ENCODE measurements at places on chromosomes 5 and 9.
A peak's percentile ranks its signal among the peaks of the same experiment; 100 is the strongest.

- DNase-seq = no peak
Measured at GRCh38 chr5:149490599-149491485, 60.4 kb downstream of the CSNK1A1 start.

DNA sequence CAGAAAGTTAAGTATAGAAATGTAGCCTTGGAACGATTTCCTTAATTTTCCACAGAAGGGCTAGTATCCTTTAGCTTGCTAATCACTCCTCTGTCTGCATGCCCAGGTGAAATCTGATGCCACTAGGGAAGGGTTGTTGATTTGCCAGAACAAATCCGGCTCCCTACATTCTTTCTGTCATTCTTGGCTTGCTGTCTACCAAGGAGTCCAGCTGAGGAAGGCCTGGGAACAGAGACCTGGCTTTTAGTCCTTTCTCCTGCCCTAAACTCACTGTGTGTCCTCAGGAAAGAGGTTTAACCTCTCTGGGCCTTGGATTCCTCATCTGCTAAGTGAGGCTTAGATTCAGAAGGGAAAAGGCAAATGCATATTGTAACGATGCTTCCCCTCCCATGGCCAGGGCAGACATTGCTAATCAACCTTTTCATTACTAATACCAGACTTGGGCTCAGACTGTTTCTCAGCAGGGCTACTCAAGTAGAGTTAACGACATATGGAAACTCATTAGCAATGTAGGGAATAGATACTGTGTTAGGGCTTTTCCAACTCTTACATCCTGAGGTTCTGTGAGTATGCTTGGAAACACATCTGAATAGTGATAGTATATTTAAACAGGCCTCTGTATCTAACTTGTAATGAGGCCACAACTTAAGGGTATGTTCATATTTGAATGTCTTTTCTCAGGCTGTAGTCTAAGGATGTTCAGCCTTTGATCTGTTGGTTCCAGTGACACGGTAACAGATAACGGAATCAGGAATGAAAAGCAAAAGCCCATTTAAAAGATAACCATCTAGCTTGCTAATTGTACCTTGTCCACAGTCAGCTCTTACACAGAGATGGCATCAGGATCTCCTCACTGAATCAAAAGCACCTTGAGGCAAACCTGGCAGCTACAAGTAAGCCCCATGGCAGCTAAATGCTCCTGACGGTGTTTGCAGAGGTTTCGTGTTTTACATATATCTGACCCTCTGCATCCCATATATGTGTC lies 4.1 kb downstream of the GALNT10 start:
- DNase-seq = no peak

GRCh38 chr9:108786901-108787689 lies 68.7 kb downstream of the ACTL7B start:
- peak; percentile 28 for DNase-seq

DNA sequence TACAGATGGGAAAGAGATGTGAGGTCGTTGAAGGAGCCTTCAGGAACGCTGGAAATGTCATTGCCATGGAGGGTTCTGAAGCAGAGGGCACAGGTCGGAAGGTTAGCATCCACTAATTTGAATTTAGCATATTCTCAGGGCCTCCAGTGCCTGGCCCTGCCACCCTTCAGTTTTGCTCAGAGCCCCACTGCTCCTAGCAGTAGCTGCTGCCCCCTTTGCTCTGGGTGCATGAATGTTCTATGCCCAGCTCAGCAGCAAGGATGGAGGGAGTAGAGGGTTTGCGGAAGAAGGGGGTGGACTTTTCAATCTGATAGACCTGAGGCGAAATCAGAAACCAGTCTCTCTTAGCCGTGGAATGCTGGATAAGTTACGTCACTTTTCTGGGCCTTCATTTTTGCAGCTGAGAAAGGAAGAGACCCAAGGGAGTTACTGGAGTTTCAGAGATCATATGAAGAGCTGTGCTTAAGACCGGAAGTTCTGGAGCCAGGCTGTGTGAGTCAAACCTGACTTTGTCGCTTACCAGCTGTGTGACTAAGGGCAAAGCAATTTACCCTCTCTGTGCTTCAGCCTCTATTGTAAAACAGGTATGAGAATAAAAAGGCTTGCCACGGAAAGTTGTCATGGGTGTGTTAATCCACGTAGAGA lies 133.2 kb upstream of the PANK3 start:
- peak; percentile 96 for DNase-seq

DNA sequence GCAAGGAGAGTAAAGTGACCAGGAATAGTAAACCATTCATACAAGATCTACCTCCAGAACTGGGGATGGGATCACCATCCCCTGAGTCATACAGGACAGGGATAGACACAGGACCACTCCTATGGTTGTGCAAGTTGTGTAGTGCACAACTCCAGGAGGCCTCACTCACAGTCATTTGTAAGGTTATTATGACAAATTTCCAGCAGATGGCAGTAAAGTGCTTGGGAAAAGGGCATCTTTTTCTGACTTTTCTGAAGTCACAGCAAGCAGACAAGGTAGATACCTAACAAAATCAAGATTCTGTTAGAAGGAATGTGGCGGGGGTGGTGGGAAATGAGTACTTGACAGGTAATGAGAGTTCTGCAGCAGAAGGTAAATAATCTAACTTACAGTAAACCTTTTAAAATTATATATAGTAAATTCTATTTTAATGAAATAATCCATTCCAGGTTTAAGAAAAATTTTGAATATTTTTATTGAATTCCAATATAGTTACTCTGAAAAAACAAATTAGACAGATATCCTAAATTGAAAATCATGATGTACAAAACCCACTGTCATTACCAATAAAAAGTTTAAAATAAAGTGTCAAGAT lies 16.7 kb upstream of the KIF27 start:
- no peak for DNase-seq

GRCh38 chr5:124401476-124402143 lies 344.8 kb downstream of the ZNF608 start:
- no peak for DNase-seq

- DNase-seq = no peak
Measured at GRCh38 chr5:144328980-144329379, 158.3 kb downstream of the KCTD16 start.

DNA sequence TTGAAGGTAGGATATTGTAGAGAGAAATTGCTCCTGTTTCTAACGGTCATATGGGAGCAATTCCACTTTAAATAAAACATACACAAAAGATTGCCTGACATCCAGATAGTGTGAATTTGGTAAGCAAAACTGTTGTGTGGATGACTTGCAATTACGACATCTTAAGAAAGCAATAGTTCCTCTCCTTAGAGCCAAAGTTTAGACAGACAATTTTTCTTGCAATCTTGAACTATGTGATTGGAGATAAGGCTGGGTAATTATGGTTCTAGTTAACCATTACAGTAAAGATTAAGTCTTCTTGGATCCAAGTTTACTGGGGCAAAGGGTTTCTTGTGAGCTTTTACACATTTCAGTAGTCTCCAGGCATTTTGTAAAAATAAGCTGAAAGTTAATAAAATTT lies 1080.6 kb upstream of the CDH6 start:
- no peak for DNase-seq

- DNase-seq = peak; percentile 64
Measured at GRCh38 chr9:35481347-35481975, 8.4 kb upstream of the RUSC2 start.

- DNase-seq = no peak
Measured at GRCh38 chr5:9375756-9376155, 170.1 kb downstream of the SEMA5A start.

- DNase-seq = no peak
Measured at GRCh38 chr5:138663009-138663408, 87.8 kb upstream of the HSPA9 start.

- no peak for DNase-seq
Measured at GRCh38 chr9:123450098-123450770, 94.2 kb downstream of the CRB2 start.

DNA sequence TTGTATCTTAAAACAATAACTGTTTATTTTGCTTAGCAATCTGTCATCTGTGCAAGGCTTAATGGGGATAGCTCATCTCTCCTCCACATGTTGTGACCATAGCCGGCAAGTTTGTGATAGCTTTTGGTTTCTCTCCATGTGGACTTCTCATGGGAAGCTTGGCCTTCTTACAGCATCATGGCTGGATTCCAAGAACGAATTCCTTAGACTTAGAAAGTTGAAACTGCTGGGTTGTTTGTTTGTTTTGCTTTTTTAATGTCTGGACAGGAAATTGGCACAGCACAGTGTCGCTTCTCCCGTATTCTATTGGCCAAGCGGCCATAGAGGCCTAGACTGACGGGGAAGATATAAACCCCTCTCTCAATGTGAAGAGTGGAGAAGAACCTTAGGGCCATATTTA lies 61.0 kb upstream of the PRDM9 start:
- DNase-seq = no peak

- peak; percentile 11 for DNase-seq
Measured at GRCh38 chr5:111070272-111071134, 1.0 kb upstream of the TSLP start.

GRCh38 chr5:78758169-78758839 lies 109.7 kb upstream of the LHFPL2 start:
- no peak for DNase-seq

DNA sequence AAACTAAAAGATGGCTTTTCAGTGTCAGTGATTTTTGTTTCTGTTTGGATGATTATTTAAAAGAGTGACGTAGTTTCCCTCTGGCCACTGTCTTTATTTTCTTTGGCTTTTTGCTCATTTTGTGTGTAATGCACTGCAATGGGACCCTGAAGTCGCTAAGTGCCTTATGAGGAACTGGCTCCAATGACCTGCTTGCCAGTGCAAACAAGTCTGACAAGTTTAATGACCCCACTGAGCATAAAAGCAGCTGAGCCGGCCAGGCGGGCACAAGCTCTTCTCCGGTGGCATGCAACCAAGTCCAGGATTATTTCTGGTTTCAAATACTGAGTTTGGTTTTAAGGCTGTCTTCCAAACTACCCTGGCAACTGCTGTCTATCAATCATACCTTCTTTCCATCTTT lies 15.6 kb upstream of the GNA14 start:
- DNase-seq = peak; percentile 46

DNA sequence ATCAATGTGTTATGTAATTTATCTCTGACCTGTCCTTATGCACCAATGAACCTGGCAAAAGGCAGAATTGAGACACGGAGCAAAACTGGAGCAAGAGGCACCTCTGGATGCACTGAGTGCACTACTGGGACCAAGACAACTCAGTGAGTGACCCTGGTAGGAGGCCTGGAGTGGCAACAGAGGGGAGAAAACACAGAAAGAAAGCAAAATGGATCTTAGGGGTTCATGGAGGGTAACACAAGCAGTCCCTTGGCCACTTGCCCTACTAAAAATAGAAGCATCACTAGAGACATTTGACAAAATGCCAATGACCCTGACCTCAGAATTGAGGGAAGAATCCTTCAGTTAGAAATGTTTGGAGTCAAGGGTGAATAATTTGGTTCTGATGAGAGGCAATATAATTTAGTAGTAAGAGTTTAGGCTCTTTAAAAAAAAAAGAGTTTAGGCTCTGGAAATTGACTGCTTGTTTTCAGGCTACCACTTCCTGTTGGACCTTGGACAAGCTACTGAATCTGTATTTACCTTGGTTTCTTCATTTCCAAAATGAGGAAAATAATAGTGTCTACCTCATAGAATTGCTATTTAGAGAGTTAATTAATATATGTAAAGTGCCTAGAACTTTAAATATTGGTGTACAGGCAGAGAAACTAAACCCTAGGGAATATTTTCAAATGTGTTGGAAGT lies 234.9 kb upstream of the TARS1 start:
- no peak for DNase-seq

DNA sequence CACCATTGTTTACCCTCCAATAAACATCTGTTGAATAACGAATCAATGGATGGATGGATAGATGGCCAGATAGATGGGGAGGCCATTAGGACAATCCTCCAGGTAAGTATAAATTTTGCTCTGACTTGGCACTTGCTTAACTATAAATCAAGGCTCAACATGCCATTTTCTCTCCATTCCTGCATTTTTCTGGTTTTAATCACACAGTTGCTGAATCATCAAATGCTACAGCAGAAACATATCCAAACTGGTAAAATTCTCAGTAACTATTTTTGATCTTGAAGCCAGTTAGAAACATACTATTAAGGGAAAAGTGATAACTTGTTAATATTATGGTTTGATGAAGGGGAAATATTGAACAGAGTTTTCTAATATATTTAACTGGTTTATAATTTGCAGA lies 71.5 kb upstream of the MTAP start:
- DNase-seq = no peak

- no peak for DNase-seq
Measured at GRCh38 chr5:116959843-116960242, 385.2 kb upstream of the SEMA6A start.

- no peak for DNase-seq
Measured at GRCh38 chr9:27514551-27514950, 9.5 kb upstream of the IFNK start.

GRCh38 chr5:9447691-9448090 lies 98.2 kb downstream of the SEMA5A start:
- no peak for DNase-seq

- DNase-seq = peak; percentile 85
Measured at GRCh38 chr9:126805554-126806262, 868 bp downstream of the ZBTB43 start.

DNA sequence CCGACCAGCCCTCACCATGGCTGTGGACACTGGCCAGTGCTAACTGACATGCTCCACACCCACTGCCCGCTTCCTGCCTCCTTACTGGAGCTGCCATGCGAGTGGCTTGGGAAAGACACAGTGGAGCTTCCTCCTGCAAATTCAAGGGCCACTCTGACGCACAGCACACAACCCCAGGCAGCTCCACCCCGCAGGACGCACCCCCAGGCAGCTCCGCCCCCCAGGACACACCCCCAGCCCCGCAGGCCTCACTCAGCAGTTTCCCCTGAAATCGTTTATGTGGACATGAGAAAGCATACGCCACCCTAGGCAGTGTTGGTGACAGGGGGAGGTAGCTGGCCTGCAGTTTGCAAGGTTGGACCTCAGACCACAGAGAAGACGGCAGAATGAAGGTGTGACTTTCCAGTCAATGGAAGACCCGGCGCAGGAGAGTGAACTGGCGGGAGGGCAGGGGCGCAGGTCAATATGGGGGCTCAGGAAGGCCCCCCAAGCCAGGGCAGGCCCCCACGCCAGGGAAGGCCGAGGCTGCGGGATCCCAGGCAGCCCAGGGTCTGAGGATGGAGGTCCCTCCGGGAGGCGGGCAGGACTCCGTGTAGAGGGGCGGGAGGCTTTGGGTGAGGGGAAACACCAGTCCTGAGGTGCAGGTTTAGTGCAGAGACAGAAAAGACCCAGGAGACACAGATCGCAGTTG lies 21.6 kb downstream of the LPCAT1 start:
- no peak for DNase-seq

- DNase-seq = no peak
Measured at GRCh38 chr5:88664645-88665044, 218.3 kb downstream of the MEF2C start.

DNA sequence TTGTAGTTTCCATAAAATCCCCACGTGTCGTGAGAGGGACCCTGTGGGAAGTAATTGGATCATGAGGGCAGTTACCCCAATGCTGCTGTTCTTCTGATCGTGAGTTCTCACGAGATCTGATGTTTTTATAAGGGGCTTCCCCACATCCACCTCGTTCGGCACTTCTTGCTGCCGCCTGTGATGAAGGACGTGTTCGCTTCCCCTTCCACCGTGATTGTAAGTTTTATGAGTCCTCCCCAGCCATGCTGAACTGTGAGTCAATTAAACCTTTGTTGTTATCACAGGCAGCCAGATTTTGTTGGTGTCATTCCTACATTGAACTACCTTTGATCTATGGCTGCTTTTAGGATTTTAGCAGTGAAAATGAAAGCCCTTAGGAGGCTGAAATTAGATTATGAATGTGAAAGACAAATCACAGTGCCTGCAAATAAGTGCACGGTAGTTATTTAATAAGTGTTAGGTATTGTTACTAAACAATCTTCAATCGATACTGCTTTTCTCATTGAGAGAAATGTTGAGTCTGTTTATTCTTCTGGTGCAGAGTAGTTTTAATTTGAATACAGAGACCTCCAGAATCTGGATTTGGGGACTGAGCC lies 68.0 kb upstream of the C6 start:
- no peak for DNase-seq
